Endodermal cell (in vitro differentiated cells): ENCODE measurements at places on chromosomes 6 and 20. TPM values are rescaled to one million over a fixed set of nuclear protein-coding genes. Genes with fewer than 3 reads are reported as not detected.

The COL21A1 gene
- 0.46 to 1.7 TPM (median 0.71 TPM) in 3 replicates for total RNA-seq

The IRAK1BP1 gene
- 5.0 and 5.7 TPM in 2 replicates for total RNA-seq

The C6orf52 gene
- 1.0 and 1.9 TPM in 2 replicates for total RNA-seq

The LRFN2 gene
- 0.15 and 0.16 TPM in 2 replicates for total RNA-seq

The C20orf96 gene
- total RNA-seq: 19.8 and 21.8 TPM in 2 replicates

The BMP6 gene
- 0.38 and 0.62 TPM in 2 replicates for total RNA-seq

The FAM217A gene
- not detected in 3 replicates for total RNA-seq

The JPH2 gene
- 1.0 to 1.9 TPM (median 1.0 TPM) in 3 replicates for total RNA-seq

The ASIP gene
- total RNA-seq: not detected in 3 replicates

The LHFPL5 gene
- total RNA-seq: not detected in 3 replicates

The SLC26A8 gene
- not detected in 3 replicates for total RNA-seq

The RIMS1 gene
- 1.1 and 1.6 TPM in 2 replicates for total RNA-seq

The TP53TG5 gene
- 1.1 and 2.4 TPM in 2 replicates for total RNA-seq

The TRIM31 gene
- 0.31 TPM in 1 of 3 replicates, not detected in the others for total RNA-seq

The ANKRD66 gene
- total RNA-seq: not detected in 2 replicates

The MAP1LC3A gene
- 41.6 and 42.9 TPM in 2 replicates for total RNA-seq

The TUBB2B gene
- 253 and 276 TPM in 2 replicates for total RNA-seq

The LY6G6F gene
- not detected in 2 replicates for total RNA-seq

The SLC22A3 gene
- total RNA-seq: 4.6 to 7.7 TPM (median 7.4 TPM) in 3 replicates

The DPPA5 gene
- not detected in 3 replicates for total RNA-seq

The DNPH1 gene
- total RNA-seq: 48.2 and 49.2 TPM in 2 replicates

The SLC13A3 gene
- total RNA-seq: 7.7 to 9.0 TPM (median 8.9 TPM) in 3 replicates

The HLA-DQA1 gene
- total RNA-seq: 0.26 TPM in 1 of 3 replicates, not detected in the others

The HLA-DOB gene
- not detected in 3 replicates for total RNA-seq
